ENCODE measurements at places on chromosomes 6 and 20. TPM values are rescaled to one million over a fixed set of nuclear protein-coding genes. Genes with fewer than 3 reads are reported as not detected.

RHAG gene
- polyA plus RNA-seq: not detected

ELMO2 gene
- 39.2 TPM for polyA plus RNA-seq

ANGPT4 gene
- not detected for polyA plus RNA-seq

PRR18 gene
- not detected for polyA plus RNA-seq

SLC24A3 gene
- polyA plus RNA-seq: not detected

KCNS1 gene
- polyA plus RNA-seq: 0.31 TPM

TFAP2D gene
- polyA plus RNA-seq: not detected

CDSN gene
- not detected for polyA plus RNA-seq

FAM229B gene
- polyA plus RNA-seq: 55.9 TPM

OR12D3 gene
- polyA plus RNA-seq: not detected

FBXL4 gene
- polyA plus RNA-seq: 20.1 TPM

NKX2-2 gene
- not detected for polyA plus RNA-seq

EYS gene
- not detected for polyA plus RNA-seq

CST7 gene
- polyA plus RNA-seq: not detected

FAXC gene
- polyA plus RNA-seq: 8.4 TPM

SMOC2 gene
- not detected for polyA plus RNA-seq

TREML2 gene
- not detected for polyA plus RNA-seq

SSR1 gene
- polyA plus RNA-seq: 257 TPM

RAB22A gene
- polyA plus RNA-seq: 14.9 TPM

SNPH gene
- polyA plus RNA-seq: 1.5 TPM

SSTR4 gene
- polyA plus RNA-seq: not detected

LTB gene
- not detected for polyA plus RNA-seq

HSPA12B gene
- polyA plus RNA-seq: 0.09 TPM

SNAP25 gene
- polyA plus RNA-seq: 5.3 TPM

MC3R gene
- not detected for polyA plus RNA-seq

RCAN2 gene
- polyA plus RNA-seq: 0.11 TPM

CCHCR1 gene
- polyA plus RNA-seq: 10.4 TPM

KIF6 gene
- polyA plus RNA-seq: 0.02 TPM

LY6G6D gene
- not detected for polyA plus RNA-seq

CRISP3 gene
- polyA plus RNA-seq: not detected
